ENCODE measurements at places on chromosomes 2 and 18. TPM values are rescaled to one million over a fixed set of nuclear protein-coding genes. Genes with fewer than 3 reads are reported as not detected.

GRCh38 chr2:12096788-12097449 is 350.5 kb downstream of the LPIN1 start:
- no peak for DNase-seq

DNA sequence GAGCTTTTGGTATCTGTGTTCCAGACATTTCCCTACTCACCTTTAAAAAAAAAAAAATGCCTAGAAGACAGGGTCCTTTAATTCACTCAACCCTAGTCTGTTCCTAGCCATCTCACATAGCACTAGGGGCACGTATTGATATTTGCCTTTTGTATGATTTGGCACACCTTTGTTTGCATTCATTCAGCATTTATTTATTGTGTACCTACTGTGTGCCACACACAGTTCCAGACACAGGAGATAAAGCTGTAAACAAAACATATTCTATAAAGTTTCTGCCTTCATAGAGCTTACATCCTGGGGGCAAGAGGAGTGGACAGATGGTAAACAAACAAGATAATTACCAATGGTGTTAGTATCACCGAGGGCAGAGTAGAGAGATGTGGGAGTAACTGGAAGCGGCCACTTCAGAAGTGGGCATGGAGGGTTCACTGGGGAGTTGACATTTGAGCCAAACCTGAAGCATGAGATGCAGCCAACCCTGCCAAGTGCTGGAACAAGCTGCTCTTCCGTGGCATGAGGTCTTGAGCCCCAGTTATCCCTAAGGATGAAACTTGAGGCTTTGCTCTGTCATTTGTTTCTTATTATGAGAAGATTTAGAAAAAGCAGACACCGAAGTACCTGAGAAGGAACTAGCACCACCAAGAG is 18.2 kb downstream of the MAPRE2 start:
- no peak for DNase-seq

DNA sequence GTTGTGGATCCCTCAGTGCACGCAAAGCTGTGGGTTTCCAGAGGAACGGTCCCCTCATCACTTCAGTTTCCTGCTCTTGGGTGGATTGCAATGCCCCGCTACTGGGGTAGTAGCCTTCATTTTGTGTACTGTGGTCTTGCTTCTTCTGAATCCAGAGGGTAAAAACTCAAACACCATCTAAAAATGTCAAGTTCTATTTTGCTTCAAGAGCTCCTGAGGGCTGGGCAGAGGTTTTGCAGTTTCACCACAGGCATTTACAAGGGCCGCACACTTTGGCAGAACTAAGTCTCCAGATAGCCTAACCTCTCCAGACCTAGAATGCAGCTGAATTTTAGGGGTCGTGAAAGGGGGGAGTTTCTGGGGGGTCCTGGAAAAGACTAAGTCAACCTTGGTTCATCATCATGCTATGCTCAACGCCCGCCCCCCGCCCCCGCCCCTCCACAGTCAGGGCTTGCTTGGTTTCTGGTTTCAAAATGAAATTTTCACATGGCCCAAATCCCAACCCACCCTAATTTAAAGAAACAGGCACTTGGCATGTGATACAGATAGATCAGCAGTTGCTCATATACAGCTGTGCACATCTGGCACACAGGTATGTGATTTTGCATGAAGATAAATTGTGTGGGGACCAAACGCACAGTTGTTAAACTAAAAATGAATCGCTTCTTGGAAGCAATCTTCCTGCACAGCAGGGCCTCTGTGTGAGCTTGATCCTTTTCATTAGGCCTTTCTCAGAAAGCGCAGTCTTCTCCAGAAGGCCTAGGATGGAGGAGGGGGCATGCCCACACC is 329.6 kb downstream of the OSR1 start:
- DNase-seq = no peak

GRCh38 chr2:219467736-219468075 is 31.0 kb upstream of the GMPPA start:
- DNase-seq = no peak

Gene BMP10
- not detected for total RNA-seq

GRCh38 chr2:183031911-183032794 is 6.1 kb downstream of the NCKAP1 start:
- no peak for DNase-seq

Gene OSR1
- 4.9 TPM for total RNA-seq
